ENCODE measurements at places on chromosomes 13 and 19.

DNA sequence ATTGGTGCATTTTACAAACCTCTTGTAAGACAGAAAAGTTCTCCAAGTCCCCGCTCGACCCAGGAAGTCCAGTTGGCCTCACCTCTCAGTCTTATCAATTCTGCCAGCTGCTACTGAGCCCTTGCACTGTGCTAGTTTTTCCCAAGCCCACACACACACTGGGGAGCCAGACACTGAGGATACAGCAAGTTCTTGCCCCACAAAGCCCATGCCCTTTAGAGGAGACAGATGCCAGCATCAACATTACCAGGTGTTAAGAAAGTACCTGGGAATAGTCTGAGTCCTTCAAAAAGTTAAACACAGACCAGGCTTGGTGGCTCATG lies 175.0 kb downstream of the PTPRS start:
- DNase-seq: no peak

- no peak for DNase-seq
These were observed 46.1 kb downstream of the HSPH1 start for GRCh38 chr13:31115616-31116015.

DNA sequence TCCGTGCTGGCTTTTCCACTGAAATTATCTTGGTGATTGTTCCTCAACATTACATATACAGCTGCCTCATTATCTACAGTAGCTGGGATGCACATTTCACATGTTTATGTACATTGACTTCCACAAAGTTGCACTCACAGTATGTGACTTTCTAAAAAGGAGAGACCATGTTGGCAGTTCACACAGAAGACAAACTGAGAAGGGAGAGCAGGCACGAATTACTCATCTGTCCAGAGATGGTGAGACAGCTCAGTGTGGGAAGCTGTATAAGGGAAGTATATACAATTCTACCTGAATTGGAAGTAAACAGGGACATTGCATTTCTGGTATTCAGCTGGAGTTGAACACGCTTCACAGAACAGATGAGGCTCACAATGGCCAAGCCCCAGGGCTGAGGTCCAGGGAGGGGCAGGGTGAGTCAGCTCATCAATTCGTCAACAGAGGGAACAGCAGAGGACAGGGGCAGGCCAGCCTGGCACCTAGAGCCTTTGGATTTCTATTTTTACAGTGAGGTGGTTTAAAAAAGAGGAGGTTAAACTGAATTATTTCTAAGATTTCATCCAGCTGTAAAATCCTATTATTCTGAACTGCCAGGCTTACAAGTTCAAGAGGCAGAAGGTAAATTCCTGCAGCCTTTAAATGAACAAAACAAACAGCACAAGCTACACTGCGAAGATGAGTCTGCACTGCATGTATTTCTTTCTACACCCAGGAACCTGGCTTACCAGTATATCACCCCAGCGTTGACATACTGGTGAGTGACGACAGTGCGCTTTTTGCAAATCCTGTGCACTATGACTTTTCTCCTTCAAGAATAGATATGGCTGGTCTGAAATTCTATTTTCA lies 9.8 kb downstream of the PARP4 start:
- no peak for DNase-seq

GRCh38 chr19:37309834-37310575 lies 60.9 kb upstream of the ZNF527 start:
- no peak for DNase-seq

GRCh38 chr13:46620471-46620870 lies 67.5 kb downstream of the LRCH1 start:
- DNase-seq: no peak

GRCh38 chr19:23384858-23385257 lies 10.4 kb downstream of the ZNF91 start:
- DNase-seq: no peak

- no peak for DNase-seq
These were observed 141.7 kb upstream of the SERP2 start for GRCh38 chr13:44231786-44232516.

DNA sequence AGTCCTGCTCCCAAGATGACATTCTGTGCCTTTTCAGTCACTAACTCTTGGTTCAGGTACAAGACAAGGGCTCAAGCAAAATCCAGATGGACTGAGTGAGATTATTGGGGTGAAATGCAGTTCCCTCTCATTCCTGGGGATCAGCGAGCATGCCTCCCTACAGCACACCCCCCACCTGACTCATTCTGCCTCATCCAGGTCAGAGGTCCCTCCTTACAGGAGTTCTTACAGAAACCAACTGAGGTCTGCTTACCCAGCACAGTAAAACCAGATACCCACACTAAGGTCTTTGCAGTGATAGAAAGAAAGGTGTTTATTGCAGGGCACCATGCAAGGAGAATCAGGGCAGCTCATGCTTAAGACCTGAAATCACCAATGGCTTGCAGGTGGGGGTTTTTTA lies 21.6 kb upstream of the MRI1 start:
- no peak for DNase-seq

DNA sequence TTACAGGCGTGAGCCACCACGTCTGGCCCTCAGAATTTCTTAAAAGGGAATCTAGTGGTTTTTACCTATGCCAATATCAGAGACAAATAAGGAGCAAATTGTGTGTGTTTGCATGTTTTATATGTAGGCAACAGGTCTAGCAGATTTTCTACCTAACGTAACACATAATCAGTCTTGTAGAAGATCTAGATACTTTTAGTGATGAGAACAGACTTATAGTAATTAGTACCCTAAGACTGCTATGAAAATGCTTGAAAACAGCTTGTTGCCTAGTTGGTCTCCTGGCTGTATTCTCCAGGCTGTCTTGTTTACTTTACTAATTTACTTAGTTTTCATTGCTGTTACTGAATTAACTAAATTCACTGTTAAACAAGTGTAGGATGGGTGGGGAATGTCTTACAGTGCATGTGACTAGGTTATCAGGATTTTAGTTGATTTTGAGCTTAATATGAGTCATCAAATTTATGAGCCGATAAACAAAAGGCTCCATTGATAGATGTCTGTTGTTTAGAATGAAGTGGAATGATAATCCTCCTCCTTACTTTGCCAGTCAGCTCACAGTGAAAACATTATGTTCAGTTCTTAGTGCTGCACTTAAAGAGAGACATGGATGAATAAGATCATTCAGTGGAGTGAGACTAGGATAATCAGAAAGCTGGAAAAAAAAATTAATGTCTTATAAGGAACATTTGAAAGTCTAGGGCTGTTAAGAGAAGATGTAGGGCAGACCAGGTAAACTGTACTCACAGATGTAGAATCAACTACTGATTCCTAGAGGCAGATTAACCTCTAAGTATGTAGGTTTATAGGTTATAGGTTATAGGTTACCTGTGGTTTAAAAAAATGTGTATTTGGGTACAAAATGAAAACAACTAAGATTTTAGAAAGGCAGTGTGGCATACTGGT lies 22.4 kb downstream of the GTF2F2 start:
- peak; percentile 17 for DNase-seq

- DNase-seq: no peak
These were observed 7.8 kb downstream of the TNPO2 start for GRCh38 chr19:12715929-12716328.

DNA sequence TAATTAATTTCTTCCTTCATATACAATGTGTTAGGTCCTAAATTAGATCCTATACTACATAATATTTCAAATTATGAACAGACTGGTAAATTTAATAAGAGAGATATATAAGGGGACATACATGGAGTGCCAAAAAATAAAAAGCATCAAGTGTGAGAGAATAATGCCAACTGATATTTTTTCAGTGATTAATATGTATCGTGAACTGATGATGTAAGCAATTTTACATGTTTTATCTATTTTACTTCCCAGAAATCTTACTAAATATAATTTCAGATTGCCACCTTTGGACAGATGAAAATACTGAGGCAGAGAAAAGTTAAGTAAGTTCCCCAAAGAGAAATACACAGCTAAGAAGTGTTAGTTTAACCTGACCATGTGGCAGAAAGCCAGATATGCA lies 870.8 kb downstream of the SLITRK5 start:
- no peak for DNase-seq

DNA sequence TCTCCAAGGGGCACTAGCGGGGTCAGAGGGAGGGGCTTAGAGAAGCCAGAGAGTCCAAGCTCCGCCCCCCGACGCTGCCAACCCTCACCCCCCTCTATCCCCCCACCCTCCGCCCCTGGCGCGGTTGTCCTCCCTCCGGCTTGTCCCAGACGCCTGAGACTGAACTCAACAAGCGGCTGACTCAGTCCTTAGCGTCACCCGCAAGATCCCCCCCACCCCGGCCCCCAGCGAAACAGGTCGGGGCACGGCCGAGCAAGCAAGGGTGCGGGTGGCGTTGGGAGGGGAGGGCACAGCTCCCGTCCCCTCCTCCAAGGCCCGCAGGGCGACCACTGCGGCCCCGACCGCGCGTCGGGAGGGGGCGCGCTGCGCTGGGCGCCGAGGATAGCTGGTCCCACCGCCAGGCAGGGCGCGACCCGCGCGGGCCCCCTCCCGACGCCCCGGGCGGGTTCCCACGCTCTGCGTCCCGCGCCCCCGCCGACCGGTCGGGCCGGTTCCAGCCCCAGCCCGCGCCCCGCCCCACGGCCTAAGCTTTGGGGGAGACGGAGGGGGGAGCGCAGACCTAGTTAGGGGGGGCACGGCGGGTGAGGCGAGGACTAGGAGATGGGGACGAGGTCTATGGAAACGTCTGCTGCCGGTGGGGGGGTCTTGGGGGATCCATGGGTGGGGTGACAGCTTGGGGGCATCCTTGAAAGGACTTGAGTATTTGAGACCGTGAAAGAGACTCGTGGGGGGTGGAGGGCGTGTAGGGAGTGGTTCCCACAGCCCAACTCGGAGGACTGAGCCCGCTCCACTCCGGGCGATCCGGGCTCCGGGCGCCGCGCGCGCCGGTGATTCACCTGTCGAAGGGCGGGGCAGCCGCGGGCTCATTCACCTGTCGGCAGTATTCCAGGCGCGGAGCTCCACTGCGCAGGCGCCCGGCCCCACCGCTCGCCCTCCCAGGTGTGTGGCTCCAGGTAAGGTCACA lies 5.1 kb downstream of the NOTCH3 start:
- peak; percentile 86 for DNase-seq

DNA sequence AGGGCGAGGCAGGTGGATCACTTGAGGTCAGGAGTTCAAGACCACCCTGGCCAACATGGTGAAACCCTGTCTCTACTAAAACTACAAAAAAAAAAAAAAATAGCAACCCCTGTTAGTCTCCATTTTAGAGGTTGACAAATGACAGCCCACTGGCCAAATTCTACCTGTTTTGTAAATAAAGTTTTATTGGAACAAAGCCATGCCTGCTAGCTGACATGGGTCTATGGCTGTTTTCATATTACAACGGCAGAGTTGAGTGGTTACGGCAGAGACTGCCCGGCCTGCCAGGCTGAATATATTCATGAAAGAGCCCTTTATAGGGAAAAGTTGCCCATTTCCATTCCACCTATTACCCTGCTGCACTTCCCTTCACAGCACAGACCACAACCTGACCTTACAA lies 103.3 kb downstream of the ZNF557 start:
- no peak for DNase-seq

DNA sequence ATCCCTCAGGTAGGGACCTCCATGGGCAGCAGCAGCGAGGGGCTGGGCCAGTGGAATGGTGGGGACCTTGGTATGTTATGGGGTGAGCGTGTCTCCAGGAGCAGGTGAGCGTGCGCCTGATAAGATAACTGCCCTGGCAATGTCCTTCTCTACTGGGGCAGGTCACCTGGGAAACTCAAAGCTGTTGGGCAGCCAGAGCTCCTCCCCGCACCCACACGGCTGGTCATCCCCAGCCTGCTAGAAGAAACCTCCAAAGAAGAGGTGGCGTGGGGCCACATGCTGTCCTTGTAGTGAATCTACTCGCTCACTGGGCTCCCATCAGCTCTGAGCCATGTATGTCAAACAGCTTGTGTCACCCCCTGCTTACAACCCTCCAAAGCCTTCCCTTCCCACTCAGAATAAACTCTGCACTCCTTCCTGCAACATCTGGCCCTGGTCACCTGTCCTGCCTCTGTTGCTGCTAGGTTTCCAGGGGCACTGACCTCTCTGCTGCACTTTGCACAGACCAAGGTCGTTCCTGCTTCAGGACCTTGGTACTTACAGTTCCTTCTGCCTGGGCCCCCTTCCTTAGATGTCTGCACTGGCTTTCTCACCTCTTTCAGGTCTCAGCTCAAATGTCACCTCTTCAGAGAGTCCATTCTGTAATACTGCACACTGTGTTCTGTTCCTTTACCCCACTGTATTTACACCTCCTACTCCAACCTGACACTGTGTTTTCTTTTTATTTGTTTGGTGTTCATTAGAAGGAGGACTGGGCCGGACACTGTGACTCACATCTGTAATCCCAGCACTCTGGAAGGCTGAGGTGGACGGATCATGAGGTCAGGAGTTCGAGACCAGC lies 1.8 kb upstream of the ATP4A start:
- no peak for DNase-seq

DNA sequence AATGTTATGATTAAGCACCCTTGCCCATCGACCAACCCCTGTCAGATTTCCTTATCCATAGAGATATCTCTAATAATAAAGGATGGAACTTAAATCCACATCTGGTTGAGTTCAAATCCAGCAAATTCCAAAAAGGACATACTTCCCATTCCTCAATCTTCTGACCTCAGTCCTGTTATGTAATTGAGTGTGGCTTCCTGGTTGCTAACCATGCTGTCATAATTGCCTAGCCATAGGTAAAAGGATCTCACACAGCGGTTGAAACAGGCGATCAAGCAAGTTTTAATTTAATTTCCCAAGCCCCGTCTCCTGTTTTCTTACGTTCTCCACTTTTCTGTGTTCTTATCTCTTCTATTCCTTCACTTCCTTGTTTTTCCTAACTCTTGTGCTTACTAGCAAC lies 550.3 kb downstream of the GPC6 start:
- no peak for DNase-seq

DNA sequence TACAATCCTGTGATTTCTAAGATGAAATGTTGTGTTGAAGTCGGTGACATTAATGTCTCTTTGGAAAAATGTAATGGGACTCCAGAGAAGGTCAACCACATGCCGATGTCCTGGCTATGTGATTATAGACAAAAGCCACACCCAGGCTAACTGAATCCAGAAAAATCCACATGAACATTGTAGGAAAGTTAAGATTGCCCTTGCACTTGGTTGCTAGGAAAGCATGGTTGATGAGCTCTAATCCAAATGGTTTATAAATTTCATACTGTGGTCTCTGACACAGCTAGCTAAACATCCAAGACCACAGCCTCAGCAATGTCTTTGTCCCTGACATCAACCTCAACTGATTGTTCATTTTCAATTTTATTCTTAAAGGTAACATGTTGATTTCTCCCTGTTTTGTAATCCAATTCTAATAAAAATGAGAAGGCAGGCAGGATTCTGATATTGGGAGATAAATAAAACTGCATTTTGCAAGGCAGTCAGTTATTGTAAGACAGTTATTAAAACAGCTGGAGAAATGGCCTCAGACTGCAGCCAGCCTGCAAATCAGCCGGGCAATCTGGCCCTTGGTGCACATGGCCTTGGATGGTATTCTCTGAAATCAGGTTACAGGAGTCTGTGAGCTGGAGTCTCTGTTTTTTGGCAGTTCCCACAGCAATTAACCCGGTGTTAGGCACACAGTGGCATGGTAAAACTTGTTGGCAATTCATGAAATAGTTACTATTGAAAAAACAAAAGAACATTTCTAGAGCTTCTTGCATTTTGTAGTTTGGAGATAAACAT lies 93.9 kb downstream of the STARD13 start:
- DNase-seq: no peak
